Fibroblast of the aortic adventitia (primary cell): ENCODE measurements at places on chromosomes 7 and 10. TPM values are rescaled to one million over a fixed set of nuclear protein-coding genes. Genes with fewer than 3 reads are reported as not detected.

The SEMA3E gene
- 0.98 and 16.1 TPM in 2 replicates for total RNA-seq

The FBXO24 gene
- total RNA-seq: 0.54 TPM in 1 of 2 replicates, not detected in the other

The TMEM106B gene
- 50.2 and 146 TPM in 2 replicates for total RNA-seq

The SH2D4B gene
- not detected in 2 replicates for total RNA-seq

The INMT gene
- 2.5 and 219 TPM in 2 replicates for total RNA-seq

The REPIN1 gene
- total RNA-seq: 33.6 and 40.5 TPM in 2 replicates

The RASA4B gene
- total RNA-seq: 4.6 TPM in 2 replicates

The TAS2R40 gene
- not detected in 2 replicates for total RNA-seq

The CCDC172 gene
- not detected in 2 replicates for total RNA-seq

The NUP42 gene
- 13.4 and 27.6 TPM in 2 replicates for total RNA-seq

The CCDC126 gene
- total RNA-seq: 3.9 and 8.5 TPM in 2 replicates

The ZNF722 gene
- total RNA-seq: not detected in 2 replicates

The PTER gene
- 20.5 and 20.9 TPM in 2 replicates for total RNA-seq

The NFKB2 gene
- total RNA-seq: 9.0 and 16.2 TPM in 2 replicates

The TMEM178B gene
- 0.09 TPM in 1 of 2 replicates, not detected in the other for total RNA-seq

The LLCFC1 gene
- not detected in 2 replicates for total RNA-seq

The ZNF853 gene
- total RNA-seq: 0.54 and 1.6 TPM in 2 replicates

The TMEM236 gene
- 0.09 and 0.16 TPM in 2 replicates for total RNA-seq

The SEMA3C gene
- 208 and 319 TPM in 2 replicates for total RNA-seq

The ADCY1 gene
- total RNA-seq: 0.25 and 0.72 TPM in 2 replicates

The GCK gene
- total RNA-seq: 0.36 TPM in 1 of 2 replicates, not detected in the other

The SOSTDC1 gene
- total RNA-seq: 0.36 TPM in 1 of 2 replicates, not detected in the other

The KMT2C gene
- 34.3 and 43.8 TPM in 2 replicates for total RNA-seq

The GPC2 gene
- total RNA-seq: 1.2 and 4.5 TPM in 2 replicates

The GPR85 gene
- total RNA-seq: 2.4 and 5.0 TPM in 2 replicates

The HIBADH gene
- total RNA-seq: 58.1 and 126 TPM in 2 replicates

The SPDYE6 gene
- not detected in 2 replicates for total RNA-seq

The RBM33 gene
- 21.9 and 72.1 TPM in 2 replicates for total RNA-seq

The SFTPA1 gene
- total RNA-seq: not detected in 2 replicates

The SLC26A4 gene
- 0.65 and 1.8 TPM in 2 replicates for total RNA-seq

The PPRC1 gene
- 14.3 and 22.8 TPM in 2 replicates for total RNA-seq

The MCM10 gene
- total RNA-seq: 19.5 TPM in 1 of 2 replicates, not detected in the other

The KLF6 gene
- total RNA-seq: 47.8 and 52.1 TPM in 2 replicates

The CACNB2 gene
- total RNA-seq: 0.82 and 2.1 TPM in 2 replicates

The RBP3 gene
- not detected in 2 replicates for total RNA-seq

The OR2A1 gene
- 0.27 TPM in 1 of 2 replicates, not detected in the other for total RNA-seq

The VWC2 gene
- not detected in 2 replicates for total RNA-seq

The NEUROD6 gene
- total RNA-seq: not detected in 2 replicates

The IFIT2 gene
- total RNA-seq: 7.6 and 30.7 TPM in 2 replicates

The EIF4EBP2 gene
- 54.2 and 60.2 TPM in 2 replicates for total RNA-seq

The CD36 gene
- total RNA-seq: 1.7 and 561 TPM in 2 replicates

The ASZ1 gene
- not detected in 2 replicates for total RNA-seq

The CNPY1 gene
- not detected in 2 replicates for total RNA-seq

The BEND7 gene
- 2.6 and 3.2 TPM in 2 replicates for total RNA-seq

The MSMB gene
- total RNA-seq: not detected in 2 replicates

The HOXA6 gene
- total RNA-seq: not detected in 2 replicates

The CPN1 gene
- not detected in 2 replicates for total RNA-seq

The NACAD gene
- 3.6 and 5.5 TPM in 2 replicates for total RNA-seq

The CYP17A1 gene
- total RNA-seq: not detected in 2 replicates

The SRRM3 gene
- 0.18 and 1.3 TPM in 2 replicates for total RNA-seq

The UNCX gene
- total RNA-seq: not detected in 2 replicates

The RET gene
- 0.08 and 0.27 TPM in 2 replicates for total RNA-seq

The RADIL gene
- 0.25 and 1.4 TPM in 2 replicates for total RNA-seq

The PCLO gene
- 0.36 TPM in 1 of 2 replicates, not detected in the other for total RNA-seq

The PTPRN2 gene
- total RNA-seq: 0.09 and 2.5 TPM in 2 replicates

The RBM48 gene
- 1.6 and 12.3 TPM in 2 replicates for total RNA-seq
